Activated T-helper 17 cell treated with anti-CD3 and anti-CD28 coated beads, Interleukin-2, amount 50 U/mL, for 72 hours (primary cell): ENCODE measurements at places on chromosomes 12 and 14. TPM values are rescaled to one million over a fixed set of nuclear protein-coding genes. Genes with fewer than 3 reads are reported as not detected.

GRCh38 chr14:98694541-98694940 is 577.5 kb downstream of the BCL11B start:
- ATAC-seq, result no peak

- no peak for ATAC-seq
Measured at GRCh38 chr14:100584056-100585031, 2.9 kb downstream of the BEGAIN start.

- ATAC-seq, result no peak
Measured at GRCh38 chr12:117032593-117033381, 66.4 kb downstream of the TESC start.

- ATAC-seq, result no peak
Measured at GRCh38 chr12:94740601-94741362, 90.4 kb upstream of the TMCC3 start.

DNA sequence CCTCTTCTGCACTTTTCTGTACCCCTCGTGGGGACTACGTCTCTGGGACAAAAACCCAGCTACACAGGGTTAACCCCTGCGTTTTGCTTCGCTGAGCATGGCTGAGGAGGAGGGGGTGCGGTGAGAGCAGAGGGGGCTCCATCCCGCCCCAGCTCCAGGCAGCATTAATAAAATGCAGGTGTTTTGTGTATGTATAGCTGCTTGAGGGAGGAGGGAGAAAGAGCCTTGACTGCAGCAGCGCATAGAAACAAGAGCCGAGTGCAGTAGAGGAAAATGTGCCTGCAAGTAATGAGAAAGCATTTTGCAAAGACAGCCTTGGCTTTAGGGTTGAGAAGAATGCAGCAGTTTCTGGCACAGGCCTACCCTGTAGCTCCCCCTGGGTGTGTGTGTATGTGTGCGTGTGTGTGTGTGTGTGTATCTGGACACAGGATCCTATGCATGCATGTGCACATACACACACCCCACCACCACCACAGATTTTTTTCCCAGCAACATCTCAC is 103.9 kb downstream of the ZFP36L1 start:
- no peak for ATAC-seq

GRCh38 chr14:61244009-61244408 is 37.1 kb downstream of the TMEM30B start:
- no peak for ATAC-seq

GRCh38 chr12:19893514-19893913 is 454.2 kb downstream of the AEBP2 start:
- ATAC-seq, result no peak

The HELB gene
- total RNA-seq, result 40.1 TPM
